ENCODE measurements at places on chromosomes 11 and 22. TPM values are rescaled to one million over a fixed set of nuclear protein-coding genes. Genes with fewer than 3 reads are reported as not detected.
A peak's percentile ranks its signal among the peaks of the same experiment; 100 is the strongest.

The NCR3LG1 gene
- 5.3 TPM for total RNA-seq

The PLEKHB1 gene
- 127 TPM for total RNA-seq

The SCGB2A2 gene
- not detected for total RNA-seq

The DEPDC7 gene
- 1.2 TPM for total RNA-seq

The FJX1 gene
- 19.8 TPM for total RNA-seq

The KCNE3 gene
- 3.8 TPM for total RNA-seq

DNA sequence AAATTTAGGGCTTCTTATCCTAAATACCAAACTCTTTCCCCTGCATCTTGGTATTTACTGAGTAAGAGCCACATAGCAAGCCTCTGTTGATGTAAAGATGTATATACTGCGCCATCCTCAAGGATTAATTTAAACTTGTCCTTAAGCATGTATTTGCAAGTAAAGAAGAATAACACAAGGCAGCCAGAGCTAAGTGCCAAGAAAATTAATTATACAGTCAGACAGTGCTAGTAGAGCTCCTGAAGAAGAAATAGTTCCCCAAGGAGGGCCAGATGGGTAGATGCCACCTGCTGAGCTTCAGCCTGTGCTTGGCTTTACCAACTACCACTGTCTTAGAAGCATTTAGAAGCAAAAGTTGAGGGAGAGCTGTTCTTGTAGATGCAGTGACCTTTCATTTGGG is 470.0 kb downstream of the BUD13 start:
- no peak for DNase-seq

GRCh38 chr11:27388001-27388400 is 25.0 kb upstream of the CCDC34 start:
- no peak for DNase-seq

DNA sequence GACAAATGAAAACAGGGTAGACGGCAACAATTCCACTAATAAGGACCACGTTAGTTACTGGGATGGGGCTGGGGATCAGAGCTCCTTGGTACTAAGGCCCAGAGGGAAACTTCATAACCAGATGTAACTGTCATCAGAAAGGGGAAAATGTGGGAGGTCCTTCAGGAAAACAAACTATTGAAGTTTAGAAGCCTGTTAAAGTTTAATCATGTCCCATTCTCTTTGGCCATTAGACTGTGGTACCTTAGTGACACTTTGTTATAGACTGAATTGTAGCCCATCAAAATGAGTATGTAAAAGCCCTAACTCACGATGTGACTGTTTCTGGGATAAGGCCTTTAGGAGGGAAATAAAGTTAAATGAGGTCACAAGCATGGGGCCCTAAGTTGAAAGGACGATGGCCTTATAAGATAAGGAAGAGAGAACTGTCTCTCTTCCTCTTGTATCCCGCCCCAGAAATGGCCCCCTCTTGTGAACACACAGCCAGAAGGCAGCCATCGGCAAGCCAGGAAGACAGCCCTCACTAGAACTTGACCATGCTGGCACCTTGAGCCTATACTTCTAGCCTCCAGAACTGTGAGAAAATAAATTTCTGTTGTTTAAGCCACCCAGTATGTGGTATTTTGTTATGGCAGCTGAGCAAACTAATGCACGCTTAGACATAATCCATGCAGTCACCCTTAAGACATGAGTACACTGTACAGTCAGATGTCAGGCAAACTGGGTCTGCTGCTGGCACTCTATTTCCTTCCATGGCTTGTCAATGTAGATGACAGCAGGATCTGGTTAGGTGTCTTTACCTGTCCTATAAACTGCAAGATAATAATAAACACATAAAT is 26.9 kb upstream of the USP47 start:
- no peak for DNase-seq

- DNase-seq = no peak
These were observed 83.7 kb downstream of the MYO7A start for GRCh38 chr11:77211594-77212251.

DNA sequence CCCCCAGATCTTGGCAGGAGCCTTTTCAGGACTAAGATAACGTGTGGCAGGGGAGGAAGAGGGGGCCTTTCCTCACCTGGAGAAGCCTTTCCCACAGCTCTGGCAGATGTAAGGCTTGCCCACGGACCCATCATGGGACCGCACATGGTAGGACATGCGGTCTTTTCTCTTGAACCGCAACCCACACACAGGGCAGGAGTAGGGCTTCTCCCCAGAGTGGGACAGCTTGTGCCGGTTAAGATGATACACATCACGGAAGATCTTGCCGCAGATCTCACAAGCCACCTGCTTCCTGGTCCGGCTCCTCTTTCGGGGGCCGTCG is 1.9 kb downstream of the PATZ1 start:
- no peak for DNase-seq

GRCh38 chr11:36002196-36002595 is 58.3 kb downstream of the LDLRAD3 start:
- DNase-seq = no peak

DNA sequence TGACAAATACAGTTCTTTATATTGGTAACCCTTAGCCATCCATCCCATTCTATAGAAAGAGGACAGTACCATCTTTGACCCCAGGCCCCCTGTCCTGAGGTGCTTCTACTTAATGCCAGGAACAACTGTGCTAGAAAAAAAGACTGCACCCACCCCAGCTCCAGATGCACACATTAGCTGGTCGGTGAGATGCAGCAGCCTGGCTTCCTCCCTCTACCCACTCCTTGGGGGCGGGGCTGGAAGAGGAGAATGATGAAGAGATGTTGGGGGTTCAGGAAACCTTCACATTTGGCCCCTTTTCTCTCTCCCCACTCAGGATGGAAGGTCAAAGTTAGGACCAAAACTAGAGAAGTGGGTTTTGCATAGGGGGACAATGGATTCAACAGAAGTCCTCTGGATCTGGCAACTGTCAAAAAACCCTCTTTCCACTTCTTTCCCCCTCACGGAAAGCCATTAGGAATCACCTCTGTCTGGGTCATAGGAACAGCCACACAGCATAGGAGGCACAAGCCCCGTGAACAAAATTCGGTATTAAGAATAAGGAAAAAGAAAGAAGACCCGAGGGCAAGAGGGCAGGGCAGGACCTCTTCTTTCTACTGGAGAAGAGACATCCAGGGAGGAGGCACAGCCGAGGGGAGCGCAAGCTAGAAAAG is 755 bp downstream of the NRIP3 start:
- DNase-seq = no peak

GRCh38 chr11:20415432-20415831 is 27.9 kb downstream of the PRMT3 start:
- DNase-seq = no peak

GRCh38 chr11:73395297-73396208 is 19.4 kb downstream of the RELT start:
- no peak for DNase-seq

GRCh38 chr11:27248576-27249509 is 114.2 kb downstream of the CCDC34 start:
- DNase-seq = no peak

DNA sequence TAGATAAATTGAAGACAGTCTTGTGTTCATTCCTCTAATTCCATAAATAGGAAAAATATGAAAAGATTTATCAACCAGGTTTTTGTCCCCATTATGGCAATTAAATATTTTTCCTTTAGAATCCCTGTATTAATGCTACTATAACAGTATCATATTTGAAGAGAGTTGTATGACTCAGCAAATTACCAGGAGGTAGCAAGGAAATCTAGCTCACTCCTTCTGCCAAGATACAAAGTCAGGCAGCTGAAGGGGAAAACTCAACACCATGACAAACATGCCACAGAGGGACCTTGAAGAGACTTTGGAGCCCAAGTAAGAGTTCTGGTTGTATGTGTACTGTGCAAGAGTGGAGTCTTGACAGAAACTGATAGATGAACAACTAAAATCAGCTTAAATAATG is 143.3 kb downstream of the GUCY1A2 start:
- no peak for DNase-seq

DNA sequence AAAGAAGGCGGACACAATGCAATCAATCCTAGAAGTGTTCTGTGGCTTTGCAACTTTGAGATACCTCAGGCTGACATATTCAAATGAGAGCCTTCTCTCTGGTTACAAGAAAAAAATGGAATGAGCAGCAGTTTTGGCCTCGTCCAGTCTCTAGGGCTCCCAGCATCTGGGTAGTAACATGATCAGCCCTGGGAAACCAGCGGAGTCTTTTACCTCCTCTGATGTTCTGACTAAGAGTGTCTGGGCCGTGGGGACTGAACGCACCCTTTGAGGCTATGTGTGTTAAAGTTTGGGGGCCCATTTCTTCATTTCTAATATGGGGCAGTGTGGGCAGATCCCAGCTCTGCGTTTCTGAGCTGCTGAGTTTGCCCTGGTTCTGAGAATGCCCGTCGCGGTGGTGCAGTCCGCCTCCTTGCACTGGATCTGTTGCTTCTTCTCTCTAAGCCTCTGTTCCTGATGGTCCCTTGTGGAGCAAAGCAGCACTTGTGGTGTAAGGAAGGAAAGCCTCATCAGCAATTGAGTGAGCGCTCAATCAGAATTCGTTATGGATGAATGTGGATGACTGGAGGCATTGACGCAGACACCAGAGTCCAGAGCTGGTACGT is 8.1 kb downstream of the PARVB start:
- no peak for DNase-seq

DNA sequence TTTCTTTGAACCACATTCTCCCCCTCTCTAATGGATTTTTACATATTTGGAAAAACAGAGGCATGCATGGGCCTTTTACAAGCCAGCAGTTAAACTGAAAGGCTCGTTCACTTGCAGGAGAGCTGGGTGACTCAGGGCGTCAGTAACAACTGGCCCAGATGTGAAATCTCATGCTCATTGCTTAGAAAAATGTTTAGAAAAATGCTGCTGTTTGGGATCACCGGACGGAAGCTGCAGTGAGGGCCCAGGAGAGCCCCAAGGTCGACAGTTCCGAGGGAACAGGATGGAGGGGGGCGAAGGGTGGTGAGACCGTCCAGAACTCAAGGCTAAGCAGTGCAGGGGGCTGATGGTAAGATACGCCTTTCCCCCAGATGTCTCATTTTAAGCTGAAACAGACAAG is 41.7 kb upstream of the SMTN start:
- no peak for DNase-seq

DNA sequence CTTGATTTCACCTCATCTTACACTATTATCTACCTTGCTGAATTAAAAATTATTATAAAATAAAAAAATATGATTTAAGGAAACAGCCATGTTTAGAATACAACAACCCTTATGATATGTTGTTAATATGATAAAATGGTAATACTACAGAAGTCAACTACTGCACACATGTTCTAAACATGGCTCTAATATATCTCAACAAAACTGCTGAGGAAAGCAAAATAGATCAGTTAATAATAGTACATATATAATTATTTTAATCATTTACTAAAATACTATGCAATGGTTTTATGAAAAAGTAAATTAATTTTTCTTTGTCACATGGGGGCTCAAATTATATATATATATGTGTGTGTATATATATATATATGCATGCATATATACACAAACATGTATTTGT is 57.7 kb downstream of the EIF3M start:
- DNase-seq = no peak

DNA sequence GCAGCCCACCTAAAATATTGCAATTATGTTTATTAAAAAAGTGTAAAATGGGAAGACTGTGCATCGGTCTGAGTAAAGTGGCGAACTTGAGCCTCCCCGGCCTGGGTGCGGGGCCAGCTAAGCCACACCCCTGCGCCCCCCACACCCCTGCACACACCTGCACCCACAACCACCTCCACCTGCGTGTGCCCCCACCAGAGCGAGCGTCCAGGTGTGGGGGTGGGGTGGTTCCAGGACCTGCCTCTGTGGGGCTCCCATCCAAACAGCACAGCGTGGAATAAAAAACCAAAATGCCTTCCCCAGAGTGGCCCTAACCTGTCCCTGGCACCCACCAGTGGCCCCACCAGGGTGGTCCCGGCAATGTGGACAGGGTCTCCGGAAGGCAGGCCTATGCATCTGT is 30.1 kb upstream of the CARS1 start:
- no peak for DNase-seq

DNA sequence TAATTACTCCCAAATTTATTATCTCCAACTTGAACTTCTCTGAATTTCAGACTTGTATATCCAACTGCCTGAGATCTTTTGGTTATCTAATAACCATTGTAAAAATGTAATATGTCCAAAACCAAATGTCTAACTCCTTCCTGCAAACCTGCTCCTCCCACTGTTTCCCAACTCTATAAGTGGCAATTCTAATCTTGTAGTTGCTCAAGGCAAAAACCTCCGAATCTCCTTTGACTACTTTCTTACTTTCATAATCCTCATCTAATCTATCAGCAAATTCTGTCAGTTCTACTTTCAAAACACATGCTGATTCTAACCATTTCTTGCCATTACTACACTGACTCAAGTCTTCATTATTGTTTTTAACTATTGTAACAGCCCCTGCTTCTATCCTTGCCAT is 55.7 kb downstream of the FAM168A start:
- no peak for DNase-seq

GRCh38 chr11:115496892-115497291 is 7.3 kb downstream of the CADM1 start:
- no peak for DNase-seq

DNA sequence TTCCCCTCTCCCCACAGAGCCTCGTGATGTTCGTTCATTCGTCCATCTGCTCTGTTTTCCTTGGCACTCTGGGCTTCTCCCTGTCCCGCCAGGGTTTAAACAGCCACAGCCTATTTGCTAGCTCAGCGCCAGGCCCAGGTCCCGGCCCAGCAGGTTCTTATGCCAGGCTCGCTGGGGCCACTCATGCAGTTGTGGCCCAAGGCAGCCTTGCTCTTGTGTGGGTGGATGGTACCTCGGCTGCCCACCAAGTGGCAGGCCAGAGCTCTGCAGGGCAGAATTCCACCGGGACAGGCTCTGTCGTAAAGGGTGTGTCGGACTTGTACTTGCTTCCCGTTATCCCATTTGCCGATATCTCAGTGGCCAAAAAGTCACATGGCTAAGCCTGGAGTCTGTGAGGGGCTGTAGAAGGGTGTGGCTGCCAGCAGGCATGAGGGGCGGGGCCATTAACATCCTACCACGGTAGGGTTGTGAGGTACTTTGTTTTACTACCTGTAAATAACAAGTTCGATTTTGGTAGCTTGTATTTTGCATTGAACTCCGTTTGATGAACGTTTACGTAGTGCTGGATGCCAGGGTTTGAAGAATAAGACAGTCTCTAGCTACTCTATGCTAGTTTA is 7.9 kb downstream of the FAM118A start:
- DNase-seq = peak; percentile 45

DNA sequence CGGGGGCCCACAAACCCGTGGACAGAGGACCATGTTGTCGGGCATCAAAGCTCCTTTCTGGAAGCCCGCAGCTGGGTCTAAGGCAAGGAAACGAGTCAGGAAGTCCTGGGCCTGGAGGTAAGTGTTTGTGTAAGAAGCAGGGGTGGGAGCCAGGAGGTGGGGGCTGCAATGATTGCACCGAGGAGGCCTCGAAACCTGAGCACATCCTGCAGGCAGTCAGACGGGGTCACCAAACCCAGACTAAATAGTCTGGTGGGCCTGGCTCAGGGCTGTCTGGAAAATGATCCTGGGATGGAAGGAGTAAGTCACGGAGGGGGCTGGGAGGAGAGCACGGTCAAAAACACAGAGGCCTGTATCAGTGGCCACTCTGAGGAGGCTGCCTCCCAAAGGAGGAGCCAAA is 539.2 kb downstream of the MN1 start:
- no peak for DNase-seq

- DNase-seq = no peak
These were observed 5.4 kb upstream of the NPAS4 start for GRCh38 chr11:66415423-66415822.
